ENCODE measurements at places on chromosomes 2 and 18.
A peak's percentile ranks its signal among the peaks of the same experiment; 100 is the strongest.

DNA sequence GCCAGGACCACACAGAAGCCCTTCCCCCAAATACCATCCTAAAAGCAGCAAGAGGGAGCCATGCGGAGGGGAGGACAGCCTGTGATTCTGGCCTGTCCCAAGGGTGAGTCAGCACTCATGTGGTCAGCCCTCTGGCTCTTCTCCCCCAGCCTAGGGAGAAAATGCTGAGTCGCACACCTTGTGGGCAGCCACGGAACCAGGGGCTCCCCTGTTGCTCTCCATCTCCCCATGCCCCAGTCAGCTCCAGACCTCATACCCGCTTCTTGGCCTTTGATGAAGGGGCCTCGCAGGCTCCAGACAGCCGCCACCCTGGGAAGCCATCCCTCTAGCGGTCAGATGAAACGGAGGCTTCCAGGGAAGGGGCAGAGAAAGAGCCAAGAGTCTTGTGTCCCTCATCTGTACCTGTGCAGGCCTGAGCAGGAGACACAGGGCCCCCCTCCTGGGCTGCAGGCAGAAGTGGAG is 181.3 kb upstream of the SIX2 start:
- no peak for DNase-seq

- no peak for DNase-seq
Observed at GRCh38 chr2:71678874-71679273, 225.5 kb downstream of the DYSF start.

DNA sequence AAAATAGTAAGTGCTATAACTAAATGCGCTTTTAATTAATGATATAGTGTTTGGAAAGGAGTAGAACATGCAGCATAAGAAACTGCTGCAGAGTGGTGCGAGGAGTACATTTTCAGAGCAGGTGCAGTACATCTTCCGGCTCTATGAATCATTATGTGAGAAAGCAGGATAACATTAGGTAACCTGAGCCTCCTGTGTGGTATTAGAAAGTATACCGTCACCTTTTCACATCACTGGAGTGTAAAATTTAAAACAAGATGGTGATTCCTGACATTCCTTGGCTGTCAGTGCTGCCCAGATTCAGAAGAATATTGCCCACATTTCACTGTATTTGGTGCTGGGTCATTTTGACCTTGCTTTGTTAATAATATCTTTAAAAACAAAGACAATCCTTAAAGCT is 7.8 kb upstream of the DYNC2LI1 start:
- DNase-seq, result no peak

DNA sequence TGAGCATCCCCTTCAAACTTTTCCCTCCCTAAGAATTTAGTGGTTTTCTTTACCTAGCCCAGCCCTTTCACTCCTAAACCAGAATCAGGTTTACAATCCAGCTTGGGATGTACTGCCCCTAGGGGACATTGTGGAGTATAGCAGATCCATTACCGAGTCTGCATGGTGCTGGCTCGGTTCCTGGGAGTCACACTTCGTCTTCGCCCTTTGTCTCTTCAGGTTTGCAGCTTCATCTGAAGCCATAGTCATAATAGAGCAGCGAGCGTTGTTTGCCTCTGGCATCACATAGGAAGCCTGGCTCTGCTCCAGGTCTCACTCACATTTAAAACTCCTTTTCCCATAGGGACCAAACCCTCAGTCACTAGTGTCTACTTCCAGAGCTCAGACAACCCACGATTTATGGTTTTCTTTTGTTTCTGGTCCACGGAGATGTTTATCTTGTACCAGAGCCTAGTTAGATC is 16.8 kb upstream of the LYPD6 start:
- peak; percentile 73 for DNase-seq

DNA sequence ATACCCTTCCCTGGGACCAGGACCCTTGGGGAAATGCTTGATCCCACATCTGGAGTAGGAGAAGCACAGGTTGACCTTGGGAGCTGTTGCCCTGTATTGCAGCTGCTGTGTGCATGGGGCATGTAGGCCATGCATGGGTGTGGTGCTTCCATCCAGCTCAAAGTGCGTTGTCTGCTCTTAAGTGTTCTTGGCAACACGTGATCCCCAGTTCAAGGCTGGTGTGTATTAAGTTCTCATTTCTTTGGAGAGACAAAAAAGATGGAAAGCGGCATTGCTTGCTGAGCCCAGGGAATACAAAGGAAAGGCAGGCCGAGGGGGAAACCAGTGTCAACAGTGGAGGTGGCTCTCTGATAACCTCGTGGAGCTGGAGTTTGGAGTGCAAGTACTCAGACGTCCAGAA is 110.7 kb downstream of the RTP5 start:
- no peak for DNase-seq

DNA sequence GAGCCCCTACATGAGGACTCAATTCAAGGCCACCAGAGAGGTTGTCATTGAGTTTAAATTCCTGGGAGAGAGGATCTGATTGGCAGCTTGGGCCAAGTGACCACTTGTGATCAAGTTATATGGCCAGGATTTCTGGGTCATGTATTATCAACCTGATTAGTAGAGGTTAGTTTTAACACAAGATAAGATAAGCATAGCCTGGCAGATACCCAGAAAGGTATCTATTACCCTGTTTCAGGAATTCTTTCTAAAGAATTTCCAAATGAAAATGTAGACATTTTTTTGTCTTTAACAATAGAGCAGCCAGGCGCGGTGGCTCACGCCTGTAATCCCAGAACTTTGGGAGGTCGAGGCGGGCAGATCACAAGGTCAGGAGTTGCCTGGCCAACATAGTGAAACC is 50.5 kb downstream of the BABAM2 start:
- DNase-seq, result no peak

GRCh38 chr2:154489266-154489858 is 209.1 kb upstream of the KCNJ3 start:
- DNase-seq, result no peak

Data from SK-N-DZ (cell line).